ENCODE measurements at places on chromosomes 4 and X.

DNA sequence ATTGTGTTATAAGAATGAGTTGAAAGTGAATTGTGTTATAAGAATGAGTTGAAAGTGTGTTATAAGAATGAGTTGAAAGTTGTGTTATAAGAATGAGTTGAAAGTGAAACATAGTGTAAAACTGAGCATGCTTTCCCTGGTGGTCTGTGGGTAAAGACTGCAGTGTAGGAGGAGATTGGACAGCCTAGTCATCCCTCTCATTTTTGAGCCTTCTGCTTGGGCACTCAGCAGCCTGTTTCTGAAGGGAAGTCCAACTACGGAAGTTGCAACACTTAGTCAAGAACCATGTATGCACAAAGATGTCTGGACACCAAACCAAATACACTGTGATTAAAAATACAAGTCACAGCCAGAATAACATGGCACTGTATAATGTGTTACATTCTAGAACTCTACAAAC is 72.6 kb downstream of the ANK2 start:
- no peak for DNase-seq

DNA sequence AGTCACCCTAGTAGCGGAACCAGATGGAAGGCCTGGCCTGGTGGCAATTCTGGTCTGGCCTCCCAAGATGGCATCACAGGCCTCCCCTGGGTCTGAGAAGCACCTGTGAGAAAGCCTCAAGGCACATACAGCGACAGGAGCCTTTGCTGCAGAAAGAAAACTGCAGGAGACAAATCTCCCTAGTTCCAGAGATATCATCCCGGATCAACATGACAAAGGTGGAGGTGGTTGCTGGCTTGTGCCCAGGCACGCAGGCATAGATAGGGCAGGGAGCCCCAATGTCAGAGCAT is 93.6 kb downstream of the BCOR start:
- DNase-seq, result no peak

- no peak for DNase-seq
These were observed 63.7 kb upstream of the CAMK2D start for GRCh38 chr4:113825272-113825671.

GRCh38 chr4:143700416-143701352 is at the start of gene FREM3:
TSS of gene FREM3 (minus strand) at chr4:143700675. CDS start at chr4:143700675, 0 bp downstream.
- no peak for DNase-seq

- DNase-seq, result no peak
These were observed 27.2 kb downstream of the OCIAD1 start for GRCh38 chr4:48858130-48858529.

- DNase-seq, result no peak
These were observed 1.5 kb downstream of the SNCA start for GRCh38 chr4:89835413-89835812.

DNA sequence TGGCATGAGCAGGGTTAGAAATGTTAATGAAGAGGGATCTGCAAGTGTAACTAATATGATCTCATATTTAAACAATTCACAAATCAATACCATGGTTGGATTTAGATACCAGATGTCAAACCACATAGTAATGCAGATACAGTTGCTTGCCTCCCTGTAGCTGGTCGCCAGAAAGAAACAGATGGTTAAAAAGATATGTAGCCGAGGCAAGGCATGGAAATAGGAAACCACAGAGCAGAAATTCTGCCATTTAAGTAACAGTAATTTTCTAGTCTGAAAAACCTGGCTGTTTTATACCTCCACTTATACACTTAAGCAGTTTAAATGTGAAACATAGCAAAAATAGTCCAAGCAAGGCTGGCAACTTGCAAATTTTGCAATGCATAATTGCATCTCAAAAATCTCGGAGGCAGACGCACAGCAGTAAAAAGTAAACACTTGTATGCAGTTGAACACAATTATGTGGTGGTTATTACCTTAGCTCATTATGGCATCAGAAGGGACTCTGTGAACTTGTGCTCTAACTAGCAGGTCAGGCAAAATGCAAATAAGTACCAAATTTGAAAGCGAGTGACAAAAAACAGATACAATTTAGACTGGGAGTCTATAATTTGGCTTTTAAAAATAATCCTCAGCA is 126.8 kb downstream of the NAA11 start:
- peak; percentile 20 for DNase-seq

- DNase-seq, result no peak
These were observed 54.3 kb downstream of the LRBA start for GRCh38 chr4:150960818-150961217.

DNA sequence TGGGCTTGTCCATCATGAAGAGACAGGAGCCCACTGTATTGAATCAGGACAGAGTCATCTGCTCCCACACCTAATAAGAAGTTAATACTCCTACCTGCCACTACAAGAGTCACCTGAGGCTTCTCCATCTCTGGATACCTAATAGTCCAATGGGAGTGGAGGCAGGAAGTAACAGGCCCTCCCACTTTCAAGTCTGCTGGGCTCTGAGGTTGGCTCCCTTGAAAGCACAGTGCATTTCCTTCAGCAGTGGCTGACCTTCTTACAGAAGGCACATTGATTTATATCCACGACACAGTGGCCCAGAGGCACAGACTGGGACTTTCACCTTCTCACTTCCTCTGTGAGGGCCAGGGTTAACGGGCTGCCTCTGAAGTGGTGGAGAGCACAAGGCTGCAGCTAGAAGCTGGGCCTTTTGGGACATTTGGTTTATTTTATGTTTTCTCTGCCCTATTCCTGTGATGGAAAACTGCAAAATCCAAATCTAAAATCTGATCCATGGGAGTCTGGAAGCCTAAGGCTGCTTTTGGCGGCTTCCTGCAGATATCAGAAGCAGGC is 38.1 kb downstream of the FRG2 start:
- no peak for DNase-seq

- DNase-seq, result no peak
These were observed 176.4 kb upstream of the GYPA start for GRCh38 chr4:144316869-144317268.

GRCh38 chr4:117898496-117898895 is 135.8 kb upstream of the NDST3 start:
- DNase-seq, result peak; percentile 26

- peak; percentile 10 for DNase-seq
These were observed 13.5 kb downstream of the RXFP1 start for GRCh38 chr4:158535130-158535614.

GRCh38 chrX:39728852-39729598 is 368.7 kb downstream of the BCOR start:
- DNase-seq, result no peak

DNA sequence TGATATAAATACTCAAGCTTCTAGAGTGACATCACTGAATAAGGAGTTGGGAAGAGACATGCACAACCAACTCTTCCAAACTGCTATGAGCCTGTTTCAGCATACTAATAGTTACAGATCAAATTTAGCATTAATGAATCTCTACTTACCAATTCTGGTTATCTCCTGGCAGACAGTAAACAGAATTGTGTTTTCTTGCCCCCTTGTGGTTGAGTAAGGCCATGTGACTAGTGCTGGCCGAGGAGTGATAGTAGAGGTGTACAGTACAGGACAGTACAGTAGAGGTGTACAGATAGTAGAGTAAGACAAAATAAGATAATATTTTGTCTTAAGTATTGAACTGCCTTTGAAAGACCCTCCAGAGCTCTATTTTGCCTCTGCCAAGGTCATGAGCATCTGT is 681.4 kb downstream of the GABRG1 start:
- no peak for DNase-seq

DNA sequence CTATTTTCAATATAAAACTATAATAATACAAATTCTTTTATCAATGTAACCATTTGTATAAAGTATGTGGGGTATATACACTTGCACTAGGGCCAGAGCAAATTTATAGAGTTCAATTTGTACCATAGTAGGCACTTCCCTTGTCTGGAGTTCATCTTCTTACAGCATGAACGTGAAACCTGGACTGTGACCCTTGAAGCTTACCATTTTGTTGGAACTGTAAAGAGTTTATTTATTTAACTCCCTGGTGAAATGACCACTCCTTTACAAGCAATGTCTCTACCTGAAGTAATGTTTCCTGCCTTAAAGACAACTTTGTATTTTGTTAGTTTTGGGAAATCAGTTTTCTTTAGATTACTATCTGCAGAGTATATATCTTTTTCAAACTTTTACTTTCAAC is 188.2 kb downstream of the ARAP2 start:
- DNase-seq, result no peak

DNA sequence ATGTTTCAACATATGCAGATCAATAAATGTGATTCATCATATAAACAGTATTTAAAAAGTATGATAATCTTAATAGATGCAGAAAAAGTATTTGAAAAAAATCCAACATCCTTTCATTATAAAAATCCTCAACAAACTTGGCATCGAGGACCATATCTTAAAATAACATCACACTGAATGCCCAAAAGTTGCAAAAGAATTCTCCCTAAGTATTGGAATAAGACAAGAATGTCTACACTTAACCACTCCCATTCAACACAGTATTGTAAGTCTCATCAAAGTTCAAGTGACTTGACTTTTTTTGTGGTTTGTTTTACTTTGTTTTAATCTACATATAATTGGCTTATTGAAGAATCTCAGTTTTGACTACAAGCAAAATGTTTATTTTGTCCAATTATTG is 779.0 kb upstream of the SLIT2 start:
- no peak for DNase-seq

- DNase-seq, result no peak
These were observed 8.3 kb downstream of the RNF128 start for GRCh38 chrX:106734827-106735226.

DNA sequence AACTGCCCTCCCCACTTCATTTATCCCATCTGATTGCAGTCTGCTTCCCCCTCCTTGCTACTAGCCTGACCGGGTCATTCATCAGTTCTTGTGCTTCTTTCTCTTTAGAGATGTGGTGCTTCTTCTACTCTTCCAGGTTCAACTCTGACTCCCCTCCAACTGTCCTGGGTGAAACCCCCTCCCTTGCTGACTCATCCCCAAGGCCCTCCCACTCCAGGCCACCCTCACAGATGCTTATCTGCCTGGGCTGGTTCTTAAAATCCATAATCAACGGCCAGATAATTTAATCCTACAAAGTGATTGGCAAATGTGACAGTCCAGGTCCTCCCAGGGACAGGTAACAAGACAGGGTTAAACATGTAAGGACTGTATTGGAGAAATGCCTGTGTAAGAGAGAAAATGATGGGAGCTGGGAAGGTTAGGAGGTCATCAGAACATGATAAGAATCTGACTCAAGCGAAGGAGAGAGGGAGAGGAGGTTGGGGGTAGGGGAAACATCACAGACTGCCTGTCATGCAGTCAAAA is 182.8 kb upstream of the C1QTNF7 start:
- DNase-seq, result no peak

DNA sequence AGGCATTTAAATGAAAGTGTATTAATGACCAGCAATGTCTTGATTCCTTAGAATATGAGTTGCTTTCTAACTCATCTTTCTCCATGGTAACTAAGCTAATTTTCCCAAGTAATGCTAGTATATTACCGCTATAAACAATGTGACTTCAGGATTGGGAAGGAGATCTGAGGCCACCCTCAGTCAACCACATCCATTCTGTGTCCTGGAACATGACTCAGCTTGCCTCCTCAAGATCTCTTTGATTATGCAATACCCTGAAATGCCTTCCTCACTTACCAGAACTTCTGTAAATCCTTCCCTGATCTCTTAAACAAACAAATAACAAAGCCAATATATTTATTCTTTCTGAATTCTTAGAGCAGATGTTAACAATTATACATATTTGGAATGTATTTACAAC is 1495.5 kb downstream of the PCDH18 start:
- DNase-seq, result peak; percentile 42

GRCh38 chr4:47215759-47216158 is 184.4 kb downstream of the GABRB1 start:
- no peak for DNase-seq

GRCh38 chr4:8536467-8536866 is 43.7 kb upstream of the GPR78 start:
- DNase-seq, result no peak

- no peak for DNase-seq
These were observed 131.7 kb downstream of the EPHA5 start for GRCh38 chr4:65538571-65538970.

All from fibroblast of skin of left quadriceps (primary cell).